SW480 (cell line): ENCODE measurements at places on chromosomes 12 and 14.

DNA sequence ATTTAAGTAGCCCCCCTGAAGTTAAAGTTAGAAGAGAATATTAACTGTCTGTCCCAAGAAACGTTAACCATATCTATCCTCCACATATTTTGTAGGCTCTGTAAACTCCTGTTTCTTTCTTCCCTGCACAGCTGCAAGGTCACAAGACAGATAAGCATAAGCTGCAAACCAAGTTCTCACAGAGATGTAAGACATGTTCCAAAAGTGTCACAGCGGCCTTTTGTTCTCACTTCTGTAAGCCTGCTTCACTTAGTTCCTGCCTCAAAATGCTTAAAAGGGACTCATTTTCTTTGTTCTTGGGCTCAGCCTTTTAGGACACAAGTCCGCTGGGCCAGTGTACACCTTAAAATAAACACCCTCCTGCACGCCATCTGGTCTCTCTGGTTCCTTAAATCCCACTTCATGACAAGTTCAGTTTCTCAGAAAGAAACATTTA, 3.2 kb downstream of the RNASE1 start:
- no peak for DNase-seq

GRCh38 chr12:124979568-124979967, 9.4 kb downstream of the DHX37 start:
- DNase-seq: no peak

GRCh38 chr14:51844081-51844881, 16.1 kb upstream of the GNG2 start:
- DNase-seq: no peak

DNA sequence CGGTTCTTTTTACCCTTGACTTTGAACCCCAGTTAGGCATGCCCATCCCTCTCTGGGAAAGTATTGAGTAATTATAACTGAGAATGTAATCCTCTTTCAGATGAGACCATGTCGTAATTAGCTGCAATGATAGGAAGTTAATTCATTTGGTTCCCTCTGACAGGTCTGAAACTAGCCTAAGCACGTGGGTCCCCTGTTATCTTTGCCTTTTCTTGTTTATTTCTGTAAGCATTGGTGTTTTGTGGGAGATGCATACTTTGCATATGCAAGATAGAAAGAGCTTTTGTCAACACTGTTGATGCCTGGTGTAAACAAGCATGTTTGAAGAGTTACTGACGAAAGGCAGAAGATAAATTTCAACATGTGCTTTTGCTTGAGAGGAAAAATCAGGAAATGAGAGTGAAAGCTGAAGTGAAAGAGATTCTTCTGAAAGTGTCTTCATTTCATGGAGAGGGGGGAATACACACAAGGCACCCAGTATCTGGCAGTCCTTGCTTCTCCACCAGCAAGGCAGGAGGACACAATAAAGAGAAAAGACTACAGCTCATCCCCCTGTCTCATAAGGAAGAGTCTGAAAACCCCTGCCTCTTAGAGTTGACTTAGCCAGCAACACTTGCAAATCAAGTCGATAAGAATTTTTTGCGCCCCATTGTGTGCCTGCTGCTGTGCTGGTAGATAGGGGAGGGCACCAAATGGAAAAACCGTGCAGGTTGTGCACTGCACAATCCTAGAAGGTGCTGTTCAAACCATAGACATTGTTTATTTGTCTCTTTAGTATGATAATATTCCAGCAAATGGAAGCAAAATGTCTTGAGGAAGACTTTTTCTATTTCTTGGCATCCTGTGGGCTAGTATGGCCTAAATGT, 77.8 kb downstream of the SLC24A4 start:
- no peak for DNase-seq

- DNase-seq: no peak
These were observed 323.8 kb downstream of the RGS6 start for GRCh38 chr14:72256055-72256454.

GRCh38 chr14:95199298-95199983, 42.1 kb upstream of the DICER1 start:
- DNase-seq: no peak

- no peak for DNase-seq
These were observed 991.4 kb downstream of the NRXN3 start for GRCh38 chr14:79161571-79161970.

- DNase-seq: no peak
These were observed 100.1 kb downstream of the PIK3C2G start for GRCh38 chr12:18361433-18361832.

DNA sequence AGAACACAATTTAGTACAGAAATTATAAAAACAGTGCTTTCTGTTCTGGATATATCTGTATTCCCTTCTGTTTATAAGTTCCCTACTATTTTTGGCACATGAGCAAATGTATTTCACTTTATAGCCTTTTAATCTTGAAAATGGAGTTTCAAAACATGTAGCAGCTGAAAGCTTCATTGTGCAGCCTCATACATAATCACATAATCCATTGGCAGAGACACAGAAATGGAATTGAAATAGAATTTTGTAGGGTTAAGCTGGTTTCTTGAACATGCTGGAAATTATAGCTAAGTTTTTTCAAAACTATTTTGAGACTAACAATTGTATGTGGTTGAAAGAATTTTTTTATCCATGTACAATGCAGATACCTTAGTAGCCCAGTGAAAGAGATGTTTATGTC, 614.3 kb upstream of the MDGA2 start:
- no peak for DNase-seq

GRCh38 chr12:65634061-65634460, 190.2 kb upstream of the HMGA2 start:
- DNase-seq: no peak

DNA sequence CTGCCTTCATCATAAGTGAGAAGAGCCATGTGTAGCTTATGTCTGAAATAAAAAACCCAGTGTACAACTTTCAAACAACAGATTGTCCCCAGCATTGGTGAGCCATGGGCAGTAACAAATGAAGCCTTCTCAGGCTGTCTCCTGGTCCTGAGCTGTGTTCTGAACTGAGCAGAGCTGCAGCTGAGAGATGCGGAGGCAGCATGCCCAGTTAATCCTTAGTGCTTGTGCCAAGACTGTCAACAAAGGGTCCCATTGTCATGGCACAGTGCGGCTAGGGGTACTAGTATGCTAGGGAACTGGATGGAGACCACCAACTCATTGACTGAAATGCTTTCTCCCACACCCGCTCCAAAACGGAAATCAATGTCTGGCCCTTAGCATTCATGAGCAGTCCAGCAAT, 154.3 kb downstream of the RMST start:
- no peak for DNase-seq

GRCh38 chr12:123715195-123715594, 3.0 kb downstream of the ATP6V0A2 start:
- DNase-seq: no peak

- DNase-seq: peak; percentile 36
These were observed 158.6 kb upstream of the PARP11 start for GRCh38 chr12:4031703-4032291.

GRCh38 chr14:102209224-102209966, 69.7 kb downstream of the WDR20 start:
- no peak for DNase-seq

DNA sequence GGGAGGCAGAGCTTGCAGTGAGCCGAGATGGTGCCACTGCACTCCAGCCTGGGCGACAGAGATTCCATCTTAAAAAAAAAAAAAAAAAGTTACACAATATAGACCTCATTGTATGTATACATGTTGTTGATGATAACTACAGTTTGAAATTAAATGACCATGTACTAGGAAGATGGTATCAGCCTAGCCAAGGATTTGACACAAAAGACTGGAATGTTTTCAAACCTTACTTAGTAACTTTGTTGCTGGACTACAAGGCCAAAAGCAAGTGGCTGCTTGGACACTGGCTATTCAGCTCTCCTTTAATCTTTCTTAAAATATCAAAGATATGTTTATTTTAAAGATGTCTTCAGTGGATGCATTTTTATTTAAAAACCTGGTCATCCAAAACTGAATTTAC, 18.9 kb upstream of the NUDT4 start:
- no peak for DNase-seq

DNA sequence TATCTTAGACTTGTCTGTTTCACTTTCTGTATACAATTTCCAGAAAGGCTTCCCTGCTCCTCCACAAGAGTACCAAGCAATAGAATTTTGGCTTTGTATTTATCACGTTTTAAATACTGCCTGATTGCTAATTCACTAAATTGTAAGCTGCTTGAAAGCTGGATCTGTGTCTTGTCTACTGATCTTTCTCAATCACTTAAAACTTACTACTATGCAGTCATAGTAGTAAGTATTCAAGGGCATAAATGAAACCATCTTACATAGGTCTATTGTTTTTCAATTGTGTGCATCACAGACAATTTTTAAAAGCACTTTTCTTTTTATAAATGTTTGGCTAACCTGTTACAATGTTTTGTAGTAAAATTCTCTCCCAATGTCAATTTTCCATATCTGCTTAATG, 1.2 kb upstream of the GLIPR1L2 start:
- no peak for DNase-seq

DNA sequence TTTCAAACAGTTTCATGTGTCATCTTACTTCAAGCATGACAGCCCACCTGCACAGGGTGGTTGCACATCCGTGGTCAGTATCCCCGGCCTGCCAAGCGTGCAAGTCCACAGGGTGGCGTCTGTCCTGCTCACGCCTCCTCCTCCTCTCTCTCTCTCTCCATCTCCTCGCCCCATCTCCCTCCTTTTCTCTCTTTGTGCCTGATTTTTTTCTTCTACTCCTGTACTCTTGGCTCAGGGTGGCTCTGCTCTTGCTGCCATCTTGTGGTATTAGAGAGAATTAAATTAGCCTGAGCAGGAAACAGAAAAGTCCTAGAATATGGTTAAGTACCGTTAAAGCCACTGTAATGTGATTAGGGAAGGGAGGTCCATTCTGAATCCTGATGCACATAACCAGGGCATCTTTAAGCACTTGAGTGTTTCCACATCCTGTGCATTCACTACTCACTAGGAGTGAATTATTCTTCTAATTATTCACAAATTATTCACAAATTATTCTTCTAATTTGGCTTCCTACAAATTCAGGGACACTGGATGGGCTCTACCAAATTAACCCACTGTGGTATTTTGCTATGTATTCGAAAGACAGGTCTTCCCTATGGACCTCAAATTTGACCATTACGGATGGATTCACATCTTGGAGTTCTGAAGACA, 25.5 kb upstream of the DTX1 start:
- peak; percentile 84 for DNase-seq
